ENCODE measurements at places on chromosomes 2 and 18.

GRCh38 chr18:48639772-48640432, 101.1 kb downstream of the CTIF start:
- no peak for DNase-seq

DNA sequence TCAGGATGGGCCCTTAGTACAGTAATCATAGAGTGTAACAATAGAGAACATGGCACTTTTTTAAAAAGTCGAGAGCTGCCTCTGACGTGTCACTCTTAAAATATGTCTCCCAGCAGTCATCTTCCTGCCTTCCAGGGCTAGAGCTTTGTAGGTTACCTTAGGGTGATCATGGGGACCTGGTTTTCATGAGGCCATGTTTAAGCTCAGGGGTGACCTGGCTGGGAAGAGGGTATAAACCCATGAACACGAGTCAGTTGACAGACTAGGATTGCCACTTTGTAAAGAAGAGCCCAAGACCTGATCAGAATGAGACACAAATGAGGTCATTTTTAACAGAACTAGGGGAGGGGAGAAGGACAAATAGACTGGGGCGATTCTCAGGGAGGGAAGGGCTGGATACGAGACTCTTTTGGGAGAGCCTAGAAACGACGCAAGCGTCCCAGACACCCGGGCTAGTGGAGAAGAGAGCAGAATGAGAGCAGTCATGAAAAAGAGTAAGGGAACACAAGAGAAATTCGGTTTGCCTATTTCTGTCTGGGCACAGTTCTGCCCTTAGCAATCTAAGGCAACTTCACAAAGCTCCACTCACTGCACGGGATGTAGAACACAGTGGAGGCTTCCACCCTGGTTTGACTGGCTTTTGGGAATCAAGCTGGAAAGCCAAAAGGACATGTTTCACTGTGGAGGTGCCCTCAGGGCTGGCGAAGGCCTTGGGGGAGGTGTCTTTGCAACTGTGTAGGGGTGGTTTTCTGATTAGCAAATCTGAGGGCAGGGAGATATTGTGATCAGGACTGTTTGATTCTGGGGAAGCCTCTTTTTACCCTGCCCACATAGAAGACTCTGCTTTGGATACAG, 1.8 kb upstream of the RAB31 start:
- DNase-seq, result no peak

GRCh38 chr2:215750763-215751162, 262.6 kb downstream of the MREG start:
- no peak for DNase-seq

GRCh38 chr2:33104052-33104623, 157.4 kb downstream of the LTBP1 start:
- DNase-seq, result no peak

GRCh38 chr2:147211484-147211883, 633.3 kb upstream of the ACVR2A start:
- DNase-seq, result no peak

GRCh38 chr2:188042412-188042811, 249.3 kb upstream of the GULP1 start:
- DNase-seq, result no peak

DNA sequence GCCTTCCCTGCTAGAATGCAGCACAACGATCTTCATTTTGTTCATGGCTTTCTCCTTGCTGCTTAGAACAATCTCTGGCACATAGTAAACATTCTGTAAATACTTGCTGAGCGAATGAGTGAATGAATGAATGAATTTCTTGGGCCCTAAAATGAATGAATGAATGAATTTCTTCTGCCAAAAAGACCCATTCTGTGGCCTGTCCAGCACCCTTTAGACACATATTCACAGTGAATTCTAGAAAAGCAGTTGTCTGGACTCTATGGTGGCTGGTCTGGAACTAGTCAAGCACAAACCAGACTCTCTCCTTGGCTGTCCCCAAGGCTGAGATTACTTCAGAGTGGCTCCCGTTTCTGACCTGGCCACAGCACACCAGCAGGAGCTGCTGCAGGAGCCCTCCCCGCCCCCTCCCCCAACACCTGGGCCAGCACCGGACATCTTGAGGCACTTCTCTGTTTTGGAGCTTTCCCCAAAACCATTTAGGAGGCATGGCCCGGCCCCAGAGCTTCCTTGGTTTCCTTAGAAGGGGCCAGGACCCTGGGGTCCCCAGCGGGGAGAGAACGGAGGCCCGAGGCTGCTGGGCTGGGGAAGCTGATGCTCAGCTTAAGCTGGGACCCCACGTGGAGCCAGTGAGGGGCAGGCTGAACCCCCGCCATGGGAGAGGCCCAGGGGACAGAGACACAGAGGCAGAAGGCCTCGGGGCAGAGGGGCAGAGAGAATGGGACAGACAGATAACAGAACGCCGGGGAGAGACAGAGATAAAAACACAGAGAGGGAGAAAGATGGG, 159.0 kb downstream of the ZFP36L2 start:
- no peak for DNase-seq

DNA sequence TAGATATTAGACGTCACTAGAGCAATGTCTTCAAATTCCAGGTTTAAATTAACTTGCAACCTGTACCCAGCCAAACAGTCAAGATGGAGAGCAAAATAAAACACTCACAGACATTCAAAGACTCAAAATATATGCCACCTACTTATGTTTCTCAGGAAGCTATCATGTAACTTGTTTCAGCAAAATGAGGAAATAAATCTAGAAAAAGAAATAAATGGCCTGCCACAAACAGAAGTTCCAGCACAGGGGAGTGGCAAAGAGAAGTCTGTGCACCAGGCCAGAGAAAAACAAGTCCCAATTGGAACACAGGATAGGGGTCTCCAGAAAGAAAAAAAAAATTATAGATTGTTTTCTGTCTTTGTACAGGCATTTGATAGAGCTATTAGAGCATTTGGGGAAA, 96.7 kb downstream of the LRP2 start:
- DNase-seq, result no peak

DNA sequence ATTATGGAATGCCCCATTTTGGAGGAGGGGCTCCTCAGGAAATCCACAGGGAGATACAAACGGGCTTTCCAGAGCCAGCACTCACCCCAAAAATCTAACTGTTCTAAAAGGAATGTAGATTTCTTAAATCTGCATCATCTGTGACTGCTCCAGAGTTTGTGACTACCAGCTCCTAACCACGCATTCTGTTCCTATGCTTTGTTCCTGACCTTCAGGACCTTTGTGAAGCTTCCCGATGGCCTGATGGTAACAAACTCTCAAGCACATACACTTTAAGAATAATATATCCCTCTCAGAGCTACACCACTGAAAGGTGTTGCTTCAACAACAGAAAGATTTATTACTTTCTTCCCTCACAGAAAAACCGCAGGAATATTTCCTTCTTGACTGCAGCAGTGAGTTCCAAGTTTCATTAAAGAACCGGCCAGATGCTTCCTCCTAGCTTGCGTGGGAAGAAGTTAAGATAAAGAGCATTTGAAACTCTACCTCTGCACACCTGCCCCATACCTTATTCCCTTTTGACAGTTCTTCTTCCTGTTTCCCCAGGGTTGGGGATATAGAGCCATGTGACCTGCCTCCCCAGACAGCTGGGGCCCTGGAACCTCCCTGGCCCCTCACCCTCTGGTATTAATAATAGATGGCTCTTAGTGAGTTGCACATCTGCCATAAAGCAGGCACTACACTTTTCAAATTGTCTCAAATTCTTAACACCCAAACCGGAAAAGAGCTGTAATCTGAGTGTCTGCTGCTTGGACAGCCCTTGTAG, 40.2 kb upstream of the EML4 start:
- DNase-seq, result no peak

DNA sequence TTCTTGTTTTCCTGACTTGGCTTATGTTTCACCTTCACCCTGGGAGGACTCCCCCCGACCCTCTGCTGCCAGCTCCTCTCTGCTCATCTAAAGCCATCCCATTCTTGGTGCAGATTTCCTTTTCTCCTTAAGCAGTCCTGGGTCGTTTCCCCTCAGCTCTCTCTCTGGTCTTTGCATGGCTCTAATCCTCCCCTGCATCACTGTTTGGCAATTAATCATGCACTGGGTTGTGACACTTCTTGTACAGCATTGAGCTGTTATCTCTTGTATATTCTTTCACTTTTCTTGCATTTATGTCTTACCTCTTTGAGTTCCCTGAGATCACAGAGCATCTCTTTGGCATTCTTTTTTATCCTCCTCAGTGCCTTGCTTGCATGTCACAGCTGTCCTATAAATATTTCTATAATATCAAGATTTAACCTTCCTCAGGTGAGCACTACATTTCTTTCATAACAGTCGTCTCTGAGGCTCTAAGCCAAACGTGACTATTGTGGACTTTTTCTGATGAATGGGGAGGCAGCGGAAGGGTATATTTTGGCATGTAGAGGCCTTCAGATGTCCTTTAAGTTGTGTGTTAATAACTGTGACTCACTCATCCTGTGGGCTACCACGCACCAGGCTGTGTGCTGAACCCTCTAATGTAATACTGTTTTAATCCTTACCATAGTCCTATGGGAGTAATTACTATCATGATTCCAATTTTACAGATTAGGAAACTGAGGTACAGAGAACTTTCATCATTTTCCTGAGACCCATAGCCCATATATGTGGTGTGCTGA, 507.5 kb downstream of the SLC4A3 start:
- no peak for DNase-seq

DNA sequence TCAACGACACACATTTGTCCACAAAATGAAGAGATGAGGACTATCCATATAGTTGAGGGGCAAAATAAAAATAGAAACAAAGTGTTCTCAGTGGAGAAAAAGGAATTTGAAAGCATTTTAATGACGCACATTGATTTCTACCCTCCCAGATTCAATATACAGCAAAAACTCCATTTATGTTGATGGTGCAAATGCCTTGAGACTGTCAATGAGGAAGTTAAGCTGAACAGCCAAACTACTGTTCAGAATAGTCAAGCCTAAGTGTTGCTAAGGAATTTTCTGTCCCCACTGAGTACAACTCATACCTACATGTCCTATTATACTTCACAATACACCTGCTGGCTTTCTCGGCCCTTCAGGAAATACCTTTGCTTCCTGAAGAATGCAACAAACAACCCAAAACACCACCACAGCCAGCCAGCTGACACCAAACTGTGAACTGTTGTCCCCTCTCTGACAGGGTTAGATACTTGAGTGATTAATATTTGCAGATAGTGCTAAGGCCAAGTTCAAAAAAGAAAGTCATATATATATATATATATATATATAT, 27.8 kb upstream of the DARS1 start:
- no peak for DNase-seq

DNA sequence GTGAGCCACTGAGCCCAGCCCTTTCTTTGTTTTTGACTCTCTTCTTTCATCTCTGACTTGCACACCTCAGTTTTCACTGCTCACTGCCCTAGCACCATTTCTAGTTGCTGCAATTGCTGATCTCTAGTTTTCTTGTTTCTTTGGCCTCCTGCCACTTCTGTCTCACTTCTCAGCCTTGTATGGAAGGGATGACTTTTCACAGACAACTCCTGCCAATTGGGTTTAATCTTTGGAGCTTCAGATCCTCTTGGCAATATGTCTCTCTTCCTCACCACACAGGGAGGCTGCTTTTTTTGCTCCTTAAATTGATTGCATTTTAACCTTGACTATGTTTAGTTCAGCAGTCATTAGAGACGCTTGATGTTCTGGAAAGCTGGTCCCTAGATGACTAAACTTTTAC, 323.1 kb downstream of the CTNNA2 start:
- no peak for DNase-seq

DNA sequence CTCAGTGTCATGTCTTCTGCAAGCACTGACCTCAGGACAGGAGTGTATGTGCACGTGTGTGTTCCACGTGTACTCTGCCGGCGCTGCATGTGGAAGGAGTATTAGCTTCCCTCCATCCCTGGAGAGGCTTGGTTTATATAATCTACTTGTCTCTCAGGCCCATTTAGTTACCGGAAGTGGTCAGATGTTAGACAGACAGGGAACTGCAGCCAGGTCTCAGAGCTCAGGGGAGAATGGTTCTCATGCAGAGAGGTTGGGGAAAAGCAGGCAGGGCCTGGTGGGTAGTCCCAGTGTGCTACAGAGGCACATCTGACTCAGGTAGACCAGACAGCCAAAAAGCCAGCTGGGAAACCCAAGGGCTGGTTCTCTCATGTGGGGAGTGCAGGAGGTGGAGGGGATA, 167.9 kb downstream of the CTIF start:
- DNase-seq, result no peak

GRCh38 chr2:236273126-236273525, 8.9 kb upstream of the ASB18 start:
- no peak for DNase-seq

DNA sequence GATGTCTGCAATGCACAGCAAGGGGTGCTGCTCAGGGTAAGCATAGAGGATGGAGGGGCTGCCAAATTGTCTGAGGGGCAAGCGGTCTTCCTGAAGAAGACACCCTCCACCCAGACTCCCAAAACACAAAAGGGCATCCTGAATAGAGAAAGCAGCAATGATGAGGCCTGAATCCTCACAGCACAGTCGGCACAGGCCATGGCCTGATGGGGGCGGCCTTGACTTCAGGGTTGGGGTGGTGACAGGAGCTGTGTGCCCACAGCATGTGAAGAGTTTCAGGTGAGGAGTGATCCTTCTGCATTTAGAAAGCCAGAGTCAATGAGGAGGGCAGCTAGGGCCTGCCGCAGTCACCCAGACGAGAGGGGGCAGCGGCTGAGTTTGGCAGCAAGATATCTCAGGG, 159.4 kb downstream of the GALNT14 start:
- DNase-seq, result no peak

DNA sequence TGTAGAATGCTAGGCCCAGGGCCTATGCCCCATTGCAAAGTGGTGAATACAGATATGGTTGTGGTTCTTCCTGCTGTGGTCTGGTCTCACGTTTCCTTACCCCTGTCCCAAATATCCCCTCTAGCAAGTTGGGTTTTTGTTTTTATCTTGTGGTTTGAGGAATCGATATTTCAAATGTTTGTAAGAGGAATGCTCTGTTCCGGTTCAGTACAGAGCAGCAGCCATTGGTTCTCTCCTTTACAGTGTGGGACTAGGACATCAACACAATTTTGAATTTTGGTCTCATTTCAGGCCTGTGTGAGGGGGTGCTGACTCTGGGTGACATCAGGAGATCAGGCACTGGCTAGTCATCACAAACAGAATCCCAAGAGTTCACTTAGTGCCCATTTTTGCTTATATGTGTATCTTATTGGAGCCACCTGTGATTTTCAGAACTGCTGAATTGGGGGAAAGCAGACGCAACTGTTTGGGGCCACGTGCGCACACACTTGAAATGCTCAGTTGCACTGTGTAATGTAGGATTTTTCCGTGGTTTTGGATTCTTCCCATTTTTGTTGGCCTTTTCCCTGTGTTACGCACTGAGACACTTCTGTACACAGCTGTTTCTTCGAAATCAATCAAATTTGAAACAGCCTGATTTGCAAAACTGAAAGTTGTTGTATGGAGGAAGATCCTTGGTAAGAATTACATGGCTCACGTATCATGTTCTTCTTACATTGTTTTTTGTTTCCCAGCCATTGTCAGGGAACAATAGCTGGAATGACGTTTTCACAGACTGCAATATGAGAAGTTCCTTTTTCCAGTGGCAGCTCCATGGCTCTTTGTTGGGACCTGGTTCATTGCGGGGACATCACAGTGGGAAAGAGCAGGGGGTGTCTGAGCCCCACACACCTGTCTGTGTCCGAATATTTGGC, 8.6 kb downstream of the SH3BP4 start:
- DNase-seq, result no peak

GRCh38 chr18:78776706-78777285, 202.8 kb upstream of the SALL3 start:
- no peak for DNase-seq

- no peak for DNase-seq
Measured at GRCh38 chr18:21448299-21448698, 152.2 kb downstream of the ESCO1 start.

All from femur (tissue), 1 donor.